CD4-positive, alpha-beta memory T cell (primary cell): ENCODE measurements at places on chromosomes 3 and 15. TPM values are rescaled to one million over a fixed set of nuclear protein-coding genes. Genes with fewer than 3 reads are reported as not detected.

GRCh38 chr3:13091898-13092611 lies 18.8 kb upstream of the IQSEC1 start:
- DNase-seq, result peak; percentile 67

DNA sequence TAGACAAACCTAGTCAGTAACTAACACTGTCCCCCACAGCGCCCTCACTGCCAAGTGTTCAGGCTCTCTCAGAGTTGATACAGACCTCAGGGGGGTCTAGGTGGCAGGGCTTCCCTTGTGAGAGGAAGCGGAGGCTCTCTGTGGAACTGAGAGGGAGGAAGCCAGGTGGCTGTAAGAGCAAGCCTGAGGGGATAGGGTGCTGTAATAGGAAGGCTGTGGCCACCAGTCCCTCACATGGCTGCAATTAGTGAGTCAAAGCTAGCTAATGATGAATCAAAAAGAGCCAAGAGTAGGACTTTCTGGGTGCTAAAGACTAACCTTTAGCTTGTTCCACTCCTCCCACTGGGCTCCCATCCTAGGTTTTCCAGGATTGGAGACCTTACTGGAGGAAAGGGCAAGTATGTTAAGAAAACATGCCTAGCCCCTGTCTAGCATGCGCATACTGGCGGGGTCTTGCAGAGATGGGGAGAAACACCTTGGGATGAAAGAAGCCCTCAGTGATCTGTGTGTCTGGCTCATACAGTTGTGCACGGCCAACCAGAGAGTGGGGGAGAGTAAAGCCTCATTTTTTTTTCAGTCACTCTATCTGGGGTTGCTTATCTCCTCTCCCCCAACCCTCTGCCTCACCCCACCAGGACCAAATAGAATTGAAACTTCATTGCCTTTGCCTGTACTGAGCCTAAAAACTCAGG lies 13.3 kb upstream of the SOX2 start:
- no peak for DNase-seq

- DNase-seq, result no peak
These were observed 152.9 kb upstream of the LPP start for GRCh38 chr3:188001093-188001492.

DNA sequence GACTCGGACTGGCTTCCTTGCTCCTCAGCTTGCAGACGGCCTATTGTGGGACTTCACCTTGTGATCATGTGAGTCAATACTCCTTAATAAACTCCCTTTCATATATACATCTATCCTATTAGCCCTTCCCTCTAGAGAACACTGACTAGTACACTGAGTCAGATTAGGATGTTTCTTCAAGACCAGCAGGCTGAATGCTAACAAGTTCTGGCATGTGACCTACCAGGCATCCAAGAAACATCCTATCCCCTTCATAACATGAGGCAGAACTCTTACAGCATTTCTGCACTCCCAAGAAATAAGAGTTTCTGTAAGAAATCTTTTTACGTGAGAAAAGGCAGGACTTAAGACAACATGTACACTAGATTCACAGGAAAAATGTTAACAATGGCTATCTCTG lies 9.3 kb downstream of the CFAP92 start:
- DNase-seq, result no peak

GRCh38 chr15:80264031-80264430 lies 12.0 kb upstream of the CTXND1 start:
- DNase-seq, result no peak

DNA sequence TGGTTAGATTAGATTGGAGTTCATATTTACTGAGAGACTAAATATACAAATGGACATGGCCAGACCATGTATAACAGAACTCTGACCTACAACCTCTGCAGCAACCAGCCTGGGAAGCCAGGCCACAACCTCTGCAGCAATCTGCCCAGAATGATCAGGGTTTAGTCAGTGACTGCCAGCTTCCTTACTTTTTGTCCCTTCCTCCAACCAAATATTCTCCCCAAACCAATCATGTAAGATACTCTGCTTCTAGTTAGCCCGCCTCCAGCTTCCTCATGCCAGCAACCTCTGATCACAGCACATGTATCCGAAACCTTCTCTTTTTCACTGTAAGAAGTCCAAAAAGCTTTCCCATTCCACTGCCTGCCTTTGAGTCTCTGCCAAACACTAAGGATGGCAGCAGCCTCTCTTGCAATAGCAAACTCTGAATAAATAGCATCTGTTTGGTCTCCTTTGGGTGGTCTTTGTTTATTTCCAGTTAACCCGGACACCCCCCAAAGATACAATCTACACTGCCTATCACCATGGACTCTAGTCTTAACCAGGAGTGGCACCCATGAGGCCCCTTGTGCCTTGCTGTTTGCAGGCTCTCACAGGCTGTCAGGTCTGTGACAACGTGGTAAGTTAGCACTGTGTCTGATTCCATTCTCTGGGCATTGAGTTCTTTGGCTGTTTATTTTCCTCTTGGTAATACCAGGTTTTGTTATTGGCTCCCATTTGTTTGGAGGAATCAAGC lies 102.2 kb downstream of the ERC2 start:
- no peak for DNase-seq

The HTR3E gene
- total RNA-seq, result not detected

The RETNLB gene
- not detected for total RNA-seq

The FSIP1 gene
- 0.47 TPM for total RNA-seq

The GHSR gene
- not detected for total RNA-seq

The FAM107A gene
- not detected for total RNA-seq
